Activated T-helper 1 cell treated with anti-CD3 and anti-CD28 coated beads, Interleukin-2, amount 50 U/mL, for 16 hours (primary cell): ENCODE measurements at places on chromosomes 5 and 9.

GRCh38 chr5:94250985-94251384 lies 367.4 kb downstream of the KIAA0825 start:
- no peak for DNase-seq

- DNase-seq = no peak
Observed at GRCh38 chr5:149748471-149749094, 18.5 kb downstream of the PPARGC1B start.

DNA sequence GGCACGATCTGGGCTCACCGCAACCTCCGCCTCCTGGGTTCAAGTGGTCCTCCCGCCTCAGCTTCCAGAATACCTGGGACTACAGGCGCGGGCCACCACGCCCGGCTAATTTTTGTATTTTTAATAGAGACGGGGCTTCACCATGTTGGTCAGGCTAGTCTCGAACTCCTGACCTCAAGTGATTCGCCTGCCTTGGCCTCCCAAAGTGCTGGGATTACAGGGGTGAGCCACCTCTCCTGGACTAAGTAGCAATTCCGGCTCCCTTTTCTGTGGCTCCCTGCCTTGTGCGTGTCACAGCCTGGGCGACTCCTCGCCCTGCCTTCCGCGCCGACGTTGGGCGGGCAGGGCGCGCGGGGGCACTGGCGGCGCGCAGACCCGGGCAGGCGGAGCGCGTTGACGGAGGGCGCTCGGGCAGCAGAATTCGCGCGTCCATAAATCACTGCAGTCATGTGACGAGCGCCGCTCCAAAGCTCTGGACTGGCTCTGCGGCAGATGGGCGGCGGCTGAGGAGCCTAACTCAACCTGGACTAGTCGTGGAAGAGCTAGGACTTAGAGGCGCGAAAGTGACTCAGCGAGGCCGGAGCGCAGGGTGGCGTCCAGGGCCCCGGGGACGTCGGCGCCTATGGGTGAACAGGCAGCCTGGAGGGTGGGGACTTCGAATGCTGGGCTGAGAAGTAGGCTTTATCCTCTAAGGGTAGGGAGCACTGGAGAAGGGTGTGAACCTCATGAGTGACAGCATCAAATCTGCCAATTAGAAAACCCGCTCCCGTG lies 1.4 kb upstream of the CIZ1 start:
- DNase-seq = no peak

- DNase-seq = no peak
Observed at GRCh38 chr5:149745212-149745942, 15.3 kb downstream of the PPARGC1B start.

DNA sequence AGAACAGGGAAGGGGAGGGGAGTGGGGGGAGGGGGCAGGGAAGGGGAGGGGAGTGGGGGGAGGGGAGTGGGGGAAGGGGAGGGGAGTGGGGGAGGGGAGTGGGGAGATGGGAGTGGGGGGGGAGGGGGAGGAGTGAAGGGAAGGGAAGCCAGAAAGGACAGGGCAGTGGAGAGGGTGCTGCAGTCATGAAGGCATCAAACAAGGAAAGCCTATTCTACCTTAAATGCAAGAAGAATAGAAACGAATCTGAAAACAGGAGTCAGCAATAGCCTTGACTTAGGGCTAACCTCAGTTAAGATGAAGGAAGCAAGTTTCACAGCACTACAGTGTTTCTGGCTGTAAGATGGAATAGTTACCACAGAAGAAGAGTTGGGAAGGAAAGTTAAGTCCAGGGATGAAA lies 59.5 kb downstream of the CAMSAP1 start:
- no peak for DNase-seq

GRCh38 chr5:56800186-56800585 lies 15.2 kb upstream of the MAP3K1 start:
- no peak for DNase-seq

GRCh38 chr5:118314931-118315330 lies 673.4 kb downstream of the DTWD2 start:
- no peak for DNase-seq
